ENCODE measurements at places on chromosomes 13 and 19.

DNA sequence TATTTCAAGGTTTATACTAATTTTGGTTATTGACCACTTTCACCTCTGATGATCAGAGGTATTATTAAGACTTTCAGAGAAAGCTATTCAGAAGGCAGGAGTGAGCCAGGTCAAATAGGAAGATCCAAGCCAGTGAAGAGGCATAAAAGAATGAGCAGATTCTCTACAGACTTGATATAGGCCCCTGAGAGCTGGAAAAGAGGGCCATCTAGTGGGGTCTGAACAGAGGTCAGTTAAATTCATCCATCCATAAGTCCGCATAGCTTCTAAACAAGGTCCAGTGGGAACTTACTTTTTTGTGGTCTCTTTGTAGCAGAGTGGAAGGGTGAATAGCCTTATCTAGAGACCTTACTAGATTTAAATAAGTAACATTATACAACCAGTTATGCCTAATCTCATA is 126.6 kb upstream of the UFM1 start:
- DNase-seq: no peak

GRCh38 chr13:31627097-31627845 is 112.1 kb upstream of the RXFP2 start:
- DNase-seq: no peak

DNA sequence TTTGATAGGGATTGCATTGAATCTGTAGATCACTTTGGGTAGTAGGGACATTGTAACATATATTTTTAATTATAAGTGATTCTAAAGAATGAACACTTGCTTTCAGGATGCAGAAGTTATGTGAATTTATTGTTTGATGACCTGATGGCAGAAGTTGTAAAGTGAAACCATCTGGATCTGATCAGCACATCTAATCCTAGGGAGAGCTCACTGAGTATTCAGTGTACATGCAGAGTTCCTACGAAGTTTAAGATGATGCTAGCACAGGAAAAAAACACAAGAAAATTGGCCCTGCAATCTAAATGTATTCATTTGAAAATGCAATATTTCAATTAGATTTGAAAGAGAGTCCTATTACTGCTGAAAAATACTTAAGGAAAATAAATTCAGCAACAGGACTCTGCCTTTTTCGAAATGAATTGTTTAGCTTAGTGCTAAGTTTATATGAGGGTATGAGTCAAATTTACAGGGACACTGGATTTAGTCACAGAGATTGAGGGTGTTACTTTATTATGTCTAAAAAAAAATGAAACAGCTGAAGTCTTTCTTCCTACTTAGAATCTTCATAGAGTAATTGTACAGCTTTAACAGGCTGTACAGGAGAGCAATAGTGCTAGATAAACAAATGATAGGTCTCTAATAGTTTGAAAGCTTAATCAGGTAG is 385.7 kb downstream of the DCT start:
- DNase-seq: no peak

- DNase-seq: no peak
Measured at GRCh38 chr13:47588676-47589075, 412.4 kb downstream of the SUCLA2 start.

GRCh38 chr13:106262886-106263285 is 272.6 kb downstream of the EFNB2 start:
- no peak for DNase-seq

DNA sequence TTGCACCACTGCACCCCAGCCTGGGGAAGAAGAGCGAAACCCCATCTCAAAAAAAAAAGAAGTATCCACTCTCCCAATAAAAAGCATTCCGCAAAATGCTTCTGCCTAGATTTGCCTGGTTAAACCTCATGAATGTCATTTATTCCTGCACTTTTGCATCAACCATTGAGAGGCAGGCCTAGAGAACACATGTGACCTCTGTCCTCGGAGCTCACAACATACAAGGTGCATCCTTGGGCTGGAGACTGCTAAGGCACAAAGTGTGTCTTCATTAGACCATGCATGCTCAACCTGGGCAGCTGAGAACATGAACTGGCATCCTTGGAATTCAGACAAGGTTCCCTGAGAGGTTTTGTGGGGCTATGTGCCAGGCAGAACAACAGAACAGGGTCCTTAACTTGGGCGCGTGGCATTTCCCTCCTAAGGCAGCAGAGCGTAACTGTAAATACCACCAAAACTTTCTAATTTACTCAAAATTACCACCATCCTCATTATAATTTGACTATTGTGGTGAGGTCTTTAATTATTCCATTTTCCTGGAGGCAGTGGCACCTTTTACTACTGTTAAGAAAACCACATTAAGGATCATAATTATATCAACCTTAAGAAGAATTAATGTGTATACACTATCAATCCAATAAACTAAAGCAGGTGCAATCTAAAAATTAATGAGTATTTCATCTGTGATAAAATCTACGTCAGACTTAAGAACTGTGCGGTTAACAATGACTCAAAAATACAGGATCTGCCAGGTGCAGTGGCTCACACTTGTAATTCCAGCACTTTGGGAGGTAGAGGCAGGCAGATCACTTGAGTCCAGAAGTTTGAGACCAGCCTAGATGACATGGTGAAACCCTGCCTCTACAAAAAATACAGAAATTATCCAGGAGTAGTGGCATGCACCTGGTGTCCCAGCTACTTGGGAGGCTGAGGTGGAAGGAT is 13.8 kb downstream of the RCBTB1 start:
- DNase-seq: no peak

DNA sequence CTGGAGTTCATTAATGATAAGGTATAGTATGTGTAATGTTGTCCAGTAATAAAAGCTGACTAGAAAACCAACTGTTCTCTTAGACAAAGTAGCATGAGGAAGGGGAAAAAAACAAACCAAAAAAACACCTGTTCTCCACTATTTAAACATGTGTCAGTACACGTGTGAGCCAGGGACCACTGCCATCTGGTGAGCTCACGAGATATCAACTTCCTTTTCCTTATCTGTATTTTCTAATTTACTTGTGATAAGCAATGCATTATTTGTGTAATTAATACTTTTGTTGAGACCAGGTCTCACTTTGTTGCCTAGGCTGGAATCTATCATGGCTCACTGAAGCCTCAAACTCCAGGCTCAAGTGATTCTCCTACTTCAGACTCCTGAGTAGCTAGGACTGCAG is 4.3 kb upstream of the SIX5 start:
- DNase-seq: peak; percentile 18

GRCh38 chr13:25770601-25771000 is 281.2 kb downstream of the SHISA2 start:
- DNase-seq: no peak

- no peak for DNase-seq
Measured at GRCh38 chr13:30629527-30629926, 11.8 kb downstream of the USPL1 start.

DNA sequence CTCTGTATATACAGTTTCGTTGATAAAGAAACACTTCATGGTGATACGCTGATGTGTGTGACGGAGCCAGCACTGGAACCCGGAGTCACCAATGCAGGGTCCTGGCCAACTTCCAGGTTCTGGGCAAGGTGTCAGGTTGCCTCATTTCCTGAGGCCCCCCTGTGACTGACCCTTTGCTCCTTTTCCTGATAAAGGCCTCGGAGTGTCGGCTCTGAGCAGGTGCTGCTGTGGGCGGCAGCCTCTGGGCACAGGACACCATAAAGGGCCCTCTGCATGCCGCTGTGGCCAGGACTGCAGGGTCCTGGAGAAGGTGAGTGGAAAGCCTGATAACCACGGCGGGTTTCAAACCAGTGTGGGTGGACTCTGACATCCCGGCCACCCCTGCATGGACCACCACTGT is 17.3 kb upstream of the MYDGF start:
- DNase-seq: no peak

- DNase-seq: no peak
Measured at GRCh38 chr19:14182476-14182875, 23.5 kb downstream of the ADGRL1 start.

DNA sequence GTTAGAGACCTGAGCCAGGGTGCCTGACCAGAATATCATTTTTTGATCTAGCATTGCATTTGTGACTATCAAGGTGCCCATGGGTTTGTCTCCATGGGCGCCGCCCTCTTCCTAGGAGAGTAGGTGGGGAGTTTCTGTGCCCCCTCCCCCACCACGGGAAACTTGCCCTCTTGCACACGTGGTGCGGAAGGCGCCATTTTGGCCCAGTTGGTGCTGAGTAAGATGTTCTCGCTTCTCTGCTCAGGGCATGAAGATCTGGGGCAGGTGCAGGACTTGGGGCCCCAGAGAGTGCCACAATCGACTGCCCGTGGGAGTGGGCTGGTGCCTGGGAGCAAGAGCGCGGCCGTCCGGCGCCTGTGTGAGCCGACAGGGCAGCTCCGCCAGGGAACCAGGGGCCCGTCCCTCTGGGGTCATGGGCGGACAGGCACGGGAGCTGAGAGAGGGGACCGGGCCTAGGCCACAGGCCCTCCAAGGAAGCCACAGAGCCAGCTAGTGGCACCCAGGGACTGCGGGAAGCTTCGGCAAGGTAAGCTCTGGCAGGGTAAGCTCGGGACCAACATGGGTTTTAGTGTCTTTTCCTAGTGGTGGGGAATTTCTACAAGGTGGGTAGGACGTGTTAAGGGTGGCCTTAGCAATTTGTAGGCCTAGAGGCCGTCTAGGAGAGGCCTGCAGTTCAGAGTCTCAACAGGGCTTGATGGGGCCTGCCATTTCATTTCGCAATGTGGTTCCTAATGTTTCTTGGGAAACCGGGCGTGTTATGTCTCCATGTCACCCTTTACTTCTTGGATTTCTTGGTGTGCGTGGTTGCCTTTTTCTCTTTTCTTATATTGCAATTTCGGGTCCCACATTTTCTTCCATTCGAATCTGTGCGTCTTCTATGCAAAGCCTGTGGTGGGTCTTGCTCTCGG is 14.5 kb downstream of the SACS start:
- DNase-seq: peak; percentile 15

- DNase-seq: no peak
Measured at GRCh38 chr19:1833540-1833939, 14.7 kb downstream of the REXO1 start.

DNA sequence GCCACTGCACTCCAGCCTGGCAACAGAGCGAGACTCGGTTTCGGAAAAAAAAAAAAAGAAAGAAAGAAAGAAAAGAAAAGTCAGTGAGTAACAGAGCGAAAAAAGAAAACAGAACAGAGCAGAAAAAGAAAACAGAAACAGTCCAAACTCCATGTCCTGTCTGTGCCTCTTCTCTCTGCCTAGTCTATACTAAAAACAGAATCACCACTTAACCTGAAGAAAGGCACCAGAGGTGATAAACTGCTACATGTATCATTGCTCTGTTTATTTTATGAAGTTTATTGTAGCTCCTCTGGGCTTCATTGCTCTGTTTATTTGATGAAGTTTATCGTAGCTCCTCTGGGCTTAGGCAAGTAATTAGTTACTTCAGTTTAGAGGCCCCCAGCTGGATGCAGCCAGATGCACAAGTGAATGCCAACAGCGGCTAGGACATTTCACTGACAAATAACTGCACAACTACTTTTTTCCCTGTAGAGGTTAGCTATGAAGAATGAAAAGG is 39.2 kb downstream of the TBC1D4 start:
- no peak for DNase-seq

DNA sequence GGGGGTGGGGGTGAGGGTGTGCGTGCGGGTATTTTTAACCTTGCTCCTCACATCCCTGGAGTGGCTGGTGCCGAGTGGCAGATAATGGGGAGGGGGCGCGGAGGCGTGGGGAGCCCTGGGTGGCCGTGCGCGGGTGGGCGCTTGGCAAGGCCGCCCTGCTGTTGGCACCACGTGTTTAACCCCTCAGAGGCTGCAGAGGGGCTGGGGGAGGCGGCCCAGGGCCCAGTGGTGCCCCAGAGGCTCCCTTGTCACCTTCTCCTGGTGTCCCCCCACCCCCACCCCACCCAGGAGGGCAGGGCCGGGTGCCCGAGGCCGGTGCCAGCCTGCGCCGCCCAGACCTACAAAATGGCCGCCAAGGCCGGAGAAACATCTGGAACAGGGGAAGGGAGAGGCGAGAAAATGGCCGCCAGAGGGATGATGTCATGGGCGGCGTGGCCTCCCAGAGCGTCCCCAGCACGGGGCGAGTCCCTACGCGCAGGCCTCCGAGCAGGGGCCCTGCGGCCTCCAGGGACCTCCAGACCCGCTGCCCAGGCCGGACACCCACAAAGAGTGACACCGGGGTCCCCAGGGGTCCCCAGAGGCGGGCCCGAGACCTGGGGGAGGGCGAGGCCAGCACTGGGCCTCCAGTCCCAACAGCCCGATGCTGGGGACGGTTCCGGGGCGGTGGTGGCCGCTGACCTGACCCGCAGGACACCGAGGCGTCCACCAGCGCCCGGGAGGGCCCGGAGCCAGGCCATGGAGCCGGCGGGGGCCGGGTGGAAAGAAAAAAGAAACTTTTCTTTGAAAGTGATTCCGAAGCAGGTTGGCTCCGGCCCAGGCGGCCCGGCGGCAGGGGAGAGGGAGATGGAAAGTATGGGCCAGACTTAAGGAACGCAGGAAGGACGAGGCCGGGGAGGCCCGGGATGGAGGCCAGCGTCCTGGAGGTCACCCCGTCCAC is 38.2 kb downstream of the NFIC start:
- no peak for DNase-seq

DNA sequence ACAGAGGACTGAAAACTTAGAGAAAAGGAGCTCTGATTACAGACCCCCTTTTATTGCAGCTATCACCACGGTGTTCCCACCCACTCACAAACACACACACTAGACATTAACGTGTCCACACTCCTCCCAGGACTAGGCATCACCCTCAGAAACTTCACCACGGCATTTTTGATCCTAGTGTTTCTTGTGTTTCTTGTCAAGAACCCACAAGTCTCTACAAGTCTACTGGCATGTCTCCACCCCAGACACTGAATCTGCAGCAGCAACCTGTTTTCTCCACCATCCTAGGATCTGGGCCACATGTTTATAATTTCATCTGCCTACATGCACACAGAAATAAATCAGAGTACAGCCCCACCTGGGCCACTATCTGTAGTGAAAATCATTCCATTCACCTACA is 4.3 kb downstream of the ZNF486 start:
- DNase-seq: no peak

GRCh38 chr13:29551214-29551613 is 44.3 kb downstream of the SLC7A1 start:
- no peak for DNase-seq

GRCh38 chr13:41075034-41075433 is 13.7 kb downstream of the WBP4 start:
- DNase-seq: peak; percentile 36

GRCh38 chr19:49564616-49565045 is 15.7 kb downstream of the NOSIP start:
- no peak for DNase-seq

Measured in RPMI8226 (cell line).